ENCODE measurements at places on chromosomes 6 and 20.

DNA sequence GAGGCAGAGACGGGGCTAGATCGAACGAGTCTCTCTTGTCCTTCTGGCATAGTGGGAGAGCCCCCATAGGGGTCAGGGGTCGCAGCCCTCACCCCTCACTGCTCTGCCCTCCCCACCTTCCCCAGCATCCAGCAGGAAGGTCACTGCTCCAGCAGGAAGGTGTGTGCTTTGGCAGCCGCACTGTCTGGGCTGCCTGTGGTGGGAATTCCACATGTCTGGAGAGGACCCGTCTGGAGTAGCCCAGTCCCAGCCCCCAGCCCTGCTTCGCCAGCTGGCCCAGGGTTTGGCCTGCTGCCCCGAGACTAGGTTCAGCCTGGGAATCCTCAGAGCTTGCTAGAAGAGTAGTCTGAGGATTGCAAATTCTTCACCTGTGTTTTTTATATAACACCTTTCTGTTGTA lies 2.5 kb upstream of the R3HDML start:
- DNase-seq = peak; percentile 55

DNA sequence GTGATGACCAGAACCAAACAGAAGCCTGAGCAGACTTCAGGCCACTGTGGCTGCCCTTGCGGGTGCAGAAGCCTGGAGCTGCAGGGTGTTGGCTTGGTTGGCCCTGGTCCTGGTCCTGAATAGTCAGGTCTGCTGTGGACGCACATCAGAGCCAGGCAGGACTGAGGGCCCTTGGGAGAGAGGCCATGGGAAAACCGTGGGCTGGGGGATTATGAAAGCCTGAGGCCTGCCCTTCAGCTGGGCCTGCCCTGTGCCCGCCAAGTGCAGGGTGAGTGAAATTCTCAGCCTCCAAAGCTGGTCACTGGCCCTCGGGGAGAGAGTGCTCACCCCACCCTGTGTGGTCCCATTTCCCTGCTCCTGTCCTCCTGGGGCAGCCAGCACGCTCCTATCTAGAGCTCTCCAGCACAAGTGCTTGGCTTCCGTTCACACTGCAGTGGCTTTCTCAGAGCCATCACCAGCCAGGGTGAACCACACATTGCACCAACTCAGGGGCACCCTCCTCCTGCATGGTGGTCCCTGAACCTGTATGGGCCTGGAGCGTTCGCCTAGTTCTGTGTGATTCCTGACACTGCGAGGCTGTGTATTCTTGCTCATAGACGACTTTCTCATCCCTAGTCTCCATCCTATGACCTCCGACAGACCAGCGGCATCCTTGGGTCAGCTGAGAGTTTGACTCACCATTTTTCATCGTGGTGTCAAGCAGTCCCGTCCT lies 146.1 kb downstream of the TTLL2 start:
- DNase-seq = no peak

- no peak for DNase-seq
Measured at GRCh38 chr6:140303218-140303949, 928.9 kb upstream of the CITED2 start.

GRCh38 chr6:119514345-119514744 lies 164.8 kb upstream of the MAN1A1 start:
- no peak for DNase-seq

GRCh38 chr20:36591854-36592641 lies 13.5 kb upstream of the RAB5IF start:
- DNase-seq = no peak

DNA sequence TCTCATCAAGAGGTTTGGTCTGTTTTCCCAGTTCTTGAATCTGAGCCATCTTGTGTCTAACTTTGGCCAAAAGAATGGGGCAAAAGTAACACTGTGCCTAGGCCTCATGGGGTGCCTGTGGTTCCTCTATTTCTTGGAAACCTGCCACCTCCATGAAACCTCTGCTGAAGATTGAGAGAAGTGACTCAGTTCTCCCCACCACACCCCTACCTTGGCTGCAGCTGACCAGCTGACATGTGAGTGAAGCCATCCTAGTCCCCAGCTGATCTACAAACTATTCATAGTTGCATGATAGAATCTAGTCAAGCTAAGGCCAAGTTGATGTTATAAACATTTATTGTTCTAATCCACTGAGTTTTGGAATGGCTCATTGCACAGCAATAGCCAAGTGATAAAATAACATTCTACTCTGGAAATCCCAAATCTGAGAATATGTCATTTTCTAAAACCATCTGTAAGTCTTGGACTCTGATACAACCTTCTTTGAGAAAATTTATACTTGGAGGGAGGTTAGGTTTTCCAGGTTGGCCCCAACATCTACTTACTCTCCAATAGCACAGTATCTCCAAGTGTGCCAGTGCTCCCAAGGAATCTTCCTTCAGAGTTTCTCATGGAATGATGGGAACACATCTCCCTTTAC lies 107.0 kb upstream of the SMLR1 start:
- DNase-seq = no peak

DNA sequence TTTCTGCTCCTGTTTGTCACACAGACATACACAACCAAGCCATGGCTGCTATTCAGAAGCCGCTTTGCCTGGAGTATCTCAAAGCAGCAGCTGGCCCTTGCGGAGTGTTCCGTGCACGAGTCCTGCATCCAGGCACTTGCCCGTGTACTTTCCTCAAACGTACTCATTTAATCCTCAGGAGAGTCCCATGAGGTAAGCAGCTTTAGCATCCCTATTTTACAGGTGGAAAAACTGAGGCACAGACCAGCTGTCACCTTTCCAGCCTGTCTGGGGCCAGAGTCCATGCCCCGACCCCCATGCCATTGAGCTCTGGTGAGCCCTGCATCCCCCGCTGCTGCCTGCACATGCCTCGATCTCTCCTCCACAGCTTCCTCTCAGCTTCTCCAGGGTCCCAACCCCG lies 130.0 kb downstream of the ERMARD start:
- DNase-seq = no peak

- no peak for DNase-seq
Measured at GRCh38 chr6:69265090-69265489, 531.7 kb downstream of the LMBRD1 start.

DNA sequence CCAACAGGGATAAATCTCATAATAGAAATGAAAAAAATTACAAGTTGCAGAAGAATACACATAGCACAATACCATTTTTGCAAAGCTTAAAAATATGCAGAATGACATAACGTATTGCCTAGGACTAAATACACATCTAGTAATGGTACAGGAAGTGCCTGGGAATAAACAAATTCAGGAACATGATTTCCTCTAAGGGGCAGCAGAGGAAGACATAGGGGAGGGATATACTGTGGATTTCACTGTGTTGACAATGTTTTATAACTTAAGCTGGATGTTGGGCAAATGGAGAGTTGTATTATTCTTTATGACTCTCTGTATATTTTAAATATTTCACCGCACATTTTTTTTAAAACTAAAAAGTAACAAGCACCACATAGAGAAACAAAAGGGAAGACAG lies 5.6 kb upstream of the GLO1 start:
- no peak for DNase-seq

GRCh38 chr20:2559651-2560050 lies 23.3 kb downstream of the TMC2 start:
- DNase-seq = no peak

DNA sequence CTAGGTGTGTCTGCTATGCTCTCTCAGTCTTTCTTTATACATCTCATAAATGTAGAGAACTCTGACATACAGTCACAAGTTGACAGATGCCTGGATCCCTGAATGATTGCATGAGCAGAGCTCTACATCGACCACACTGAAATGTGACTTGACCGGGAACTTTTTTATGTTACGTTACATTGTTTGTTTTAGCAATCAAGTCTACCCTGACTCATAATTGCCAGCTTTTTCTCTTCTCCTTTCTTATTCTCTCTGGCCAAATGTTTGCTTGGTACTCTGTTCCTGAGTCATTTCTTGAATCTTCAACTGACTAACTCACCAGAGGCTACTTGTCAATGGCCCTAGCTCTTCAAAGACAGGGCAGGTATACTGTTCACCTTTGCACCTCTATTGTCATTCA lies 213.6 kb upstream of the DTNBP1 start:
- no peak for DNase-seq

DNA sequence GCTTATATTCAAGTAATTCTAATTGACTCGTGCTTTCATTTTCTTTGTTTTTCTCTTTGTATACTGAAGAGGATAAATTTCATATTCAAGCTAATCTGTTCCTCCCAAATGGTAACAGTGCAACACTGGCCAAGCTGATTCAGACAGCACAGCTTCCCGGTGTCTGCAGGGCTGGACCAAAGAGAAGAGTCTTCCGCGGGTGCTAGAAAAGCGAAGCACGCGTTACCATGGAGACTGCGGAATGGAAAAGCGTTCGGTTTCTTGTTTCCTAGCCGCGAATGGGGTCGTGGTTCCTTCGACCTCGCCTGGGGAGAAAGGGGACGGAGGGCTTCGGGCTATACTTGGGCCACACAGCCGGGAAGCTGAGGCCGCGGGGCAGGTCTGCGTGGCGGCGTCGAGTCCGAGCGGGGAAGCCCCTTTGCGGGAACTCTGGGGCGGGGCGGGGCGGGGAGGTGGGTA lies 6.2 kb upstream of the ZNF311 start:
- no peak for DNase-seq

DNA sequence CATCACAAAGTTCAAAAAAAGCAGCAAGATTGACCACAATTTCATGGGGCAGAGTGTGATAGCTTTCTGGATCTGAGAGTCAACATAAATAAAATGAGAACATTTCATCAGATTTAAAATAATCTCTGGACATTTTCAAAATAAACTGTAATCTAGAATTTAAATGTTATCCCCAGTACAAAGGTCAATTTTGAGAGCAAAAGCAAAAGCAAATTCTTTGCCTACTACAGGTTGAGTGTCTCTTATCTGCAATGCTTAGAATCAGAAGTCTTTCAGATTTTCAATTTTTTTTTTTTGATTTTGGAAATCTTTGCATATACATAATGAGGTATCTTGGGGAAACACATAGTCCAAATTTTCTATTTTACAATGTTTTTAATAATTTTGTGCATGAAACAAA lies 67.6 kb upstream of the LYRM2 start:
- DNase-seq = no peak

- no peak for DNase-seq
Measured at GRCh38 chr20:58570204-58570859, 55.1 kb upstream of the APCDD1L start.

DNA sequence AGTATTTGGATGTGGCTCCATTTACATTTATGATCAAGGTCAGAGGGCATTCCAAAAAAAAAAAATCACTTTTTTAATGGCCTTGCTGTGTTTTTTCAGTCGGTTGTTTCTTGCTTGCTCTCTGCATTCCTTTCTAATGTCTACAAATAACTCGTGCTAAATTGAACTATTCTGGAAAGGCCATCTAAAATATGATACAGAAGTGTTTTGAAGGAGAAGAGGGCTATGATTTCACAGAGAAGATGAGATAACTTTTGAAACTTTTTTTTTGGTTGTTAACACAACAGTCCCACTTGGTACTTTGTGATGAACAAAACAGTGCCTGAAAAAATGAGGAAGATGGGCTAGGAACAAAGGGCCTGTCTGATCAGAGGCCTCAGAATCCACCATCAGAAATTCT lies 156.1 kb upstream of the SMLR1 start:
- no peak for DNase-seq

Measured in upper lobe of right lung (tissue), 1 donor.